Stimulated activated CD8-positive, alpha-beta memory T cell treated with anti-CD3 and anti-CD28 coated beads, Interleukin-15, amount 100 ng/mL, for 24 hours (primary cell): ENCODE measurements at places on chromosomes 4 and X.
A peak's percentile ranks its signal among the peaks of the same experiment; 100 is the strongest.

- no peak for DNase-seq
Measured at GRCh38 chr4:61911313-61911756, 711.2 kb downstream of the ADGRL3 start.

DNA sequence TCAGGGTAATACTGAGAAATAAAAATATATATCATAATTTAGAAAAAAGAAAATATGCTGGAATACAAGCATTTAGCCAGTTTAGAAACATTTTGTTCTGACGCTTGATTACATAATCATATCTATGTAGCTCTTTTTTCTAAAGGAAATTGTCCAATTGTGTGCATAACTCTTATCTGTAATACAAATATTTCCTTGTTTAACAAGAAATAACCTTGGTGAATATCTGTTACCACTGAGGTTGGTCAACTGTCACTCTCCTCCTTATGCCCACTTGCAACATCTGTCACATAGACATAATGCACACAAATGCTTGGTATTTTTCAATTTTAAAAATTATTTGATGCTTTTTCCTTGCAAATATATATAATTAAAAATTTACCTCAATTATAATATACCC lies 609.7 kb downstream of the TLL1 start:
- DNase-seq: no peak

- DNase-seq: no peak
Measured at GRCh38 chr4:68929076-68929737, 22.4 kb downstream of the UGT2A3 start.

DNA sequence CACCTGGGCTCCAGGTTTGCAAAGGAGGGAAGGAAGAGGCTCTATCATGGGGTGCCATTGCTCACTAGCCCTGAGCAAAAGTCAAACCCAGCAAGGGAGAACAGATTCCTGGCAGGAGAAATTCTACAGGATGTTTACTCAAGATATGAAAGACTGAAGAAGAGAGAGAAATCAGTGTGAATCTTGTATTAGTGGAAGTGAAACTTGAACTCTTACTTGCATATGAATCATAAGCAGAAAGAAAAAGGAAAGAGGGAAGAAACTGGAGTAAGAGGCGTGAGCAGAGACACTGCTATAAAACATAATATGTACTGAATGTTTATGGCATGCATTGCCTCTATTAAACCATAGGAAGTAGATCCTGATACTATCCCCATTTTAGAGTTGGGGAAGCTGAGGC lies 60.9 kb downstream of the C4orf46 start:
- DNase-seq: no peak

DNA sequence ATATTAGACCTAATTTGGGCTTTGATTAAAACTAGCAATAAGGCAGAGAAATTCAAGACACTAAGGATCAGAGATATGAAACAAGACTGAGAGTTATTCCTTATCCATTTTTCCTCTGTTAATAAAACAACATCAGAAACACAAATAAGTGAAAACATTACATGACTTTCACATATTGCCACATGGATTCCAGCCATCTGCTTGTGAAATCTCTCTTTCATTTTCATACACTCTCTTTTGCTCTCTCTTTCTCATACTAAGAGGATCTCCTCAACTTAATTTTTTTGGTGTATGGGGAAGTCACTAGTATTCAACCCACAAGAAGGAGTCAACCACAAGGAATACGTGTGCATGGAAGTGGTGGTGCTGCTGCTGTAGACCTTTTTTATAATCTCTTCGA lies 183.0 kb downstream of the LDB2 start:
- no peak for DNase-seq

GRCh38 chr4:156217236-156217635 lies 263.6 kb upstream of the CTSO start:
- DNase-seq: no peak

DNA sequence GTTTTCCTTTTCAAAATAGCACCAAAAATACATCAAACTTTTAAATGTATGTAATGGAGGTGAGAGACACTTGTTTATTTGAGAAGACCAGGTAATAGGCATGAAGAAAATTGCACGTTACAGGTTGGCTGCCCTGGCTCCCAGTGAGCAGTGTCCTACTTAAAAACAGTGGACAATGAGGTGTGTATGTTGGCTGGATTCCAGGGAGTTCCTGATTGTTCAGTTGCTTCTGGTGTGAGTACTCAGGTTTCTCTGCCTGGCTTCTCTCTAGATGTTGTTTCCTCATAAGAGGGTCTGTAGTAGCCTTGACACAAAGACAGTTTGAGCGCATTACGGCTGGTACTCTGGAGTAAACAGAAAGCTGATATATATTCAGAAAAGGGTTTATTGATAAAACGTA lies 29.4 kb downstream of the SNX25 start:
- DNase-seq: no peak

- peak; percentile 5 for DNase-seq
Measured at GRCh38 chrX:103215425-103215991, 600 bp downstream of the BEX4 start.

DNA sequence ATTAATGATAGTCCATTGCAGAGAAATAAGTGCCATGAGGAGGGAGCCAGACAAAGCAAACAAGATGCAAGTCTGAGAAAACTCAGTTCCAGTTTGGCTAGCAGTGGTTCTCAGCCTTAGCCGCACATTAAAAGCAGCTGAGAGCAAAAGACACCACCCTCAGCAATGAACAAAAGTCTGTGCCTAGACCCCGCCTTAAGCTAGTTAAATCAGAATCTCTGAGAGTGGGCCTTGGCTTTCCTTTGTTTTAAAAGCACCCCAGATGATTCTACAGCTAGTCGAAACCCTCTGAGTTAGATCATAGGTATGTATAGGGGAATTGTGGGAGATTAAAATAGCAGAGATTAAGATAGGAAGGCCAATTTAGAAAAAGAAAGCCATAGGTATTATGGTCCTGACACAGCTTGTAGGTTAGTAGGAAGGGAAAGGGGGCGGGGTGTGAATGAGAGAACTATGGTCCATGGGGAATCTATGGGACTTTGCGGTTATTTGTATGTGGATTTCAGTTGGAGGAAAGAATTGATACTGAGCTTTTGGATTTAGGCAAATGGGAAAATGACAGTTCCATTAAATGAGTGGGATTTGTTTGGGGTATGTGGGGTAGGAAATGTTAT lies 12.0 kb downstream of the SPRY1 start:
- DNase-seq: no peak
